ENCODE measurements at places on chromosomes 6 and 20. TPM values are rescaled to one million over a fixed set of nuclear protein-coding genes. Genes with fewer than 3 reads are reported as not detected.

Gene PGC
- not detected for total RNA-seq

Gene CCN6
- not detected for total RNA-seq

Gene TRIM10
- total RNA-seq: not detected

Gene PCSK2
- total RNA-seq: not detected

- H3K27me3 ChIP-seq: no peaks in the 10 kb centered on the region
- no peak overlapping the region for H3K4me3 ChIP-seq
- no peak for DNase-seq
- peaks cover 3% of the 10 kb centered on the region for H3K36me3 ChIP-seq
These were observed 25.8 kb downstream of the CBFA2T2 start for GRCh38 chr20:33515569-33516216.

DNA sequence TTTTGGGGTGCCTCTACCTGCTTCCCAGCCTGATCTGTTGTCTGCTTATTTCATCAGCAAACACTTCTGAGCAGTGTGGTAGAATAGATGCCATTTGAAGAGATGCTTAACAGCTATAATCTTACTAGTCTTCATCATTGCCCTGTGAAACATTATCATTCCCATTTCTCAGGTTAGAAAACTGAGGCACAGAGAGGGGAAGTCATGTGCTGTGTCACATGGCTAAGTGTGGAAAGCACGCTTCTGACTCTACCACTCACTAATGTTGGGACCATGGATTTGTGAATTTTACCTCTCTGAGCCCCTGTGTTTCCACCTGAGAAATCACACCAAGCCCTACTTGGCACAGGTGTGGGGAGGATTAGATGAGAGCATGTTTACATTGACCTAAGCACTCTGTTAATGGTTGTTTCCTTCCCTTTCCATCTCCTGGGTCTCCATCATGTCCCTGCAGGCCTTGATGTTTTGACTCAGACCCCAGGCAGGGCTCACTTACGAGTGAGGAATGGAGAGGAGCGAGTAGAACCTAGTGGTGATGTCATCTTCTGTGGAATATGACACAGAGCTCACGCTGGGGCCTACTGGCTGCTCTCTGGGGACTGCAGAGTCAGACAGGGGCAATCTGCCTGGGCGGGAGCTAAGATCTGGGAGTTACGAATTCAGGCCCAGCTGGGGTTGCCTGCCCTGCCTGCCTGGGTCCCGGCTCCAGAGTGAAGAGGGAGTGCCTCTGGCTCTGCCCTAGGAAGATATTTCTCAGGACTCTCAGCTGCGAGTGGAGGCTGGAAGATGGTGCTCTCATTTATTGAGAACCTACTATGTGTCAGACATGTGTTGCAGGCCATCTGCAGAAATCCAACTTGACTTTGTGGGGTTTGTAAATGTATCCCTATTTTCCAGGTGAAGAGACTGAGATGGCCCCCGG lies 64.3 kb downstream of the CDH22 start:
- H3K4me1 ChIP-seq: peaks cover 22% of the 10 kb centered on the region
- H3K27ac ChIP-seq: no peak overlapping the region
- H3K4me3 ChIP-seq: no peak overlapping the region
- H3K36me3 ChIP-seq: no peaks in the 10 kb centered on the region
- DNase-seq: no peak

DNA sequence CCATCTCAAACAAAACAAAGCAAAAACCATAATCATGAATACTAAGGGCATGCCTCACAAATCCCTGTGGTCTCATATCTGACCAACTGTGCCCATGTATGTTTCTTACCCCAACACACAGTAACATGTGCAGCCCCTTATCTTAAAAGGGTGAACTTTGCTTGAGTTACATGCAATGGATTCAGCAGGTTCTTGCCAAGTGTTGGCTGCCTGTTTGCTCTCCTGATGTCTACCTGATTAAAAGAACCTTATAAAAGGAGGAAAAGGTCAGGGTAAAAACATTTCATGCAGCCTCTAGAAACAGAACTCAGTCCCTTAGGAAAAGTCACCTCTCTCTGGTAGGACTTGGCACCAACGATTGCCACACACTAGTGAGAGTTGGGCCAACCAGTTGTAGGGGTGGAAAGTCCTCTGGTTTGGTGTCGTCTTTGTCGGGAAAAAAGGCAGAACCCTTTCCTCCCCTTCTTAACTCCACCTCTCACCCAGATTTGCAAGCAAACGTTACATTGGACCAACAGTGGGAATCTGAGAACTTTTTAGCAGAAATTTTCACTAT lies 14.0 kb upstream of the LRRN4 start:
- peaks cover 2% of the 10 kb centered on the region for H3K27me3 ChIP-seq
- no peak overlapping the region for H3K4me3 ChIP-seq
- H3K36me3 ChIP-seq: no peaks in the 10 kb centered on the region

DNA sequence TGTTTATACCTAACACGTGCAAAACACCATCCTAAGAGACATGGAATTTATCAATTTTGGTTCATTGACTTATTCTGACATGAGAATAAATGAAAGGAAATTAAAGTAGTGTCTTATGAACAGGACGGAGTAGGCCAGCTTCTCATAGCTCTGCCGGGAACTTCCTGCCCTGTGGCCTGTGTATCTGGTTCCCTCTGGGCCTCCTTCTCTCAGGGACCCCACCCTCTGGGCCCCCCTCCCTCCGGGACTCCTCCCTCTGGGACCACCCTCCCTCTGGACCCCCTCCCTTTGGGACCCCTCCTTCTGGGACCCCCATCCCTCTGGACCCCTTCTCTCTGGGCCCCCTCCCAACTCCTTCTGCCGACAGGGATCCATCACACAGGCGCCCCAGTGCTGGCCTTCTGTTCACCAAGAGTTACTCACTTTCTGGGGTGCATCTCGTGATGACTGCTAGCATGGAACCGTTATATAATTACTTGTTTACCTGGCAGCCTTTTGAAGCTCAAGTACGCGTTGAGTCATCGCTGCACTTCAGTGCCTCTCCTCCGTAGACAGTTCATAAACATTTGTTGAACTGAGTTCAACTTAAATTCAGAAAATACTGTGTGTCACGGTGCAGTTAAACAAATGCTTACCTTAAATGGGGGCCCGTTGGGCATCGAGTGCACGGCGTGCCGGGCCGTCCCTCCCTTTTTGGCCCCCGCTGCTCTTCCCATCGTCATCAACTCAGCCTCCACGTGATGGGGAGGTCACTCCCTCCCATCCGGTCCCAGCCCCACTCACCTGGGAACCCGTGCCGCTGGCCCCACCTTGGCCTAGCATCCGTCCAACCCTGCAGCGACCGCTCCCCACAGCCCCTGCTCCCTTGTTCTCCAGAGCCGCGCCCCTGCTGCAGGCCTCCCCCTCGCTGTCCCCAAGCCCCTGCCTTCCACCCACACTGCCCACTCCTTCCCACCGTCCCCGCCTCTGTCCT lies 8.1 kb downstream of the CCR6 start:
- no peak overlapping the region for H3K27ac ChIP-seq
- H3K27me3 ChIP-seq: no peaks in the 10 kb centered on the region
- H3K4me1 ChIP-seq: peaks cover 34% of the 10 kb centered on the region
- no peak for DNase-seq

- no peaks in the 10 kb centered on the region for H3K4me1 ChIP-seq
- H3K4me3 ChIP-seq: no peak overlapping the region
- no peaks in the 10 kb centered on the region for H3K27me3 ChIP-seq
- DNase-seq: no peak
These were observed 412.5 kb downstream of the MMUT start for GRCh38 chr6:49050584-49050983.

- no peaks in the 10 kb centered on the region for H3K4me1 ChIP-seq
- no peaks in the 10 kb centered on the region for H3K36me3 ChIP-seq
- H3K27me3 ChIP-seq: no peaks in the 10 kb centered on the region
- no peak overlapping the region for H3K27ac ChIP-seq
- DNase-seq: no peak
These were observed 60.9 kb downstream of the TULP4 start for GRCh38 chr6:158373214-158373613.

- H3K36me3 ChIP-seq: no peaks in the 10 kb centered on the region
- H3K4me1 ChIP-seq: no peaks in the 10 kb centered on the region
- H3K4me3 ChIP-seq: no peak overlapping the region
These were observed 295.6 kb downstream of the MAFB start for GRCh38 chr20:40393197-40394079.

- no peaks in the 10 kb centered on the region for H3K27me3 ChIP-seq
- H3K27ac ChIP-seq: no peak overlapping the region
- peaks cover 7% of the 10 kb centered on the region for H3K36me3 ChIP-seq
- no peak overlapping the region for H3K4me3 ChIP-seq
These were observed 31.4 kb downstream of the ACSS2 start for GRCh38 chr20:34907616-34908469.

DNA sequence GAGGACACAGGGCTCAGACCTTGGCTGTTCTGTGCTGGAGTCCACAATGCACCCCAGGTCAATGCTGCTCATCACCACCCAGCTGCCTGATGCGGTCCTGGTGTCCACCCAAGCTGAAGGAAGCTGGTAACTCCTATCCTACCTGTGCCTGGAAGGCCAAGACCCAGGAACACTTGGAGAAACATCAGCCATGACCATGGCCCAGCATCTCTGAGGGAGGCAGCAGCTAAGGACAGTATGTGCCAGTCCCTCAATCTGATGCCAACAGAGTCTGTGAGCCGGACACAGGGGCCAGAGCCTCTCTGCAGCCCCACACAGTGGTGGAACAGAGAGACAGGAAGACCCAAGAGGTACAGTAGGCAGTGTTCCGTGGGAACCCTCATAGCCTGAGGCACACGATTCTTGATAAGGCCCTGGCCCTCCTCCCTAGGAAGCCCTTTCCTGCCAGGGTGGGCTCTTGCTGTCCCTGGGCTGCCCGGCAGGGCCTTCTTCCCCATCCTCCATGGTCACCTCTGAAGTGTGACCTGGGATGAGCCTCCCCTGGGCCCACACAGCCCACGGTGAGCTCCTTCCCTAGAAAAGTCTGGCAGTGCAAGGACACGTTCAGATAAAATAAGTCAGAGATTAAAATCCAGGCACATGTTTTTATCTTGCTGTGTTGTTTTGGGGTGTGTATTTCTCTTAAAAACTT lies 170.7 kb downstream of the THBS2 start:
- H3K4me3 ChIP-seq: no peak overlapping the region
- no peaks in the 10 kb centered on the region for H3K4me1 ChIP-seq
- H3K36me3 ChIP-seq: no peaks in the 10 kb centered on the region
- no peak overlapping the region for H3K27ac ChIP-seq
- peaks cover 7% of the 10 kb centered on the region for H3K27me3 ChIP-seq
